Stimulated activated CD4-positive, alpha-beta T cell treated with anti-CD3 and anti-CD28 coated beads, Interleukin-15, amount 100 ng/mL, for 48 hours (primary cell): ENCODE measurements at places on chromosomes 1 and 21.

DNA sequence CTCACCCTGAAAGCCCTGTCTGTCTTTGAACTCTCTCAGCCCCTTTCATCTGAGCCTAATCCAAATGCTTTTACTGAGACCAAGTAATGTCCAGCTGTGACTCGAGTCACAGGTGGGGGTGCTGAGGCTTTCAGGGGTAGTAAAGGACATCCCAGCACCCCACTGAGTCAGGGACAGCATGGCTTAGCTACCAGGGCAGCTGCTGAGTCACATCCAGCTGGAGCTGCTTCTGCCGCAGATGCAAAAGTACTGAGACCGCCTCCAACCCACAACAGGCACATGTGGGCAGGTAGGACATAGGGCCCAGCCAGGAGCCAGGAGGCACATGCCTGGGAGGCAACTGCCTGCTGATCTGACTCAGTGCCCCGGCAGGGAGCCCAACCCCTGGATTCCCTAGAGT is 6.7 kb upstream of the VSIG8 start:
- DNase-seq, result peak; percentile 3

GRCh38 chr1:22518379-22518778 is 44.9 kb upstream of the EPHA8 start:
- DNase-seq, result no peak

DNA sequence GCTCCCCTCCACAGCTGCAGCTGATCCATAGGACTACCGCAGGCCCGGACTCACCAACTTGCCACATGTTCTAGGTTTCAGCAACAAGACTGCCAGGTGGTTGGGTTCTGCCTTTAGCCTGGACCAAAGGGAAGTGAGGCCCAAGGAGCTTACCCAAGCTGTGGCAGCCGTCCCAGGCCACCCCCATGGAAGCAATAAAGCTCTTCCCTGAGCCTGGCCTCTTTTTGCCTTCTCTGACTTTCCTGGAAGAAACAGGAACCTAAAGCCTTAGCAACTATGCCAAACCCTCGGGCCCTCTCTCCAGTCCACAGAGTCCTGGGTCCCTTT is 2.7 kb upstream of the ARTN start:
- no peak for DNase-seq

DNA sequence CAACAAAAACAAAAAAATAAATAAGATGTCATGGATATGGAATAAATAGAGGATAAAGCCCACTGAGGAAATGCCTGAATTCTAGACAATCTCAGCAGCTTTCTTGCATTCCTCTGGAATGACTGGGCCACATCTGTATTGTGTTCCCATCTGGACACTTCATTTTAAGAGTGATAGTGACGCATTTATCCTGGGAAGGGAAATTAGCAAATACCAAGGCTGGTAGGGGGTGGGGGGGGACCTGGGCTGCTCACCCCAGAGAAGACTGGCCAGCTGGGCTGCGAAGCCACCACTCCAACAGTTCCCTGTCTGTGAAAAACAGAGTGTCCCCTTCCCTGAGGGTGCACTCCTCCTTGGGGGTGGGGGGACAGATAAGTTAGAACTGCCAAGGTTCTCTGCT is 106.3 kb downstream of the HIVEP3 start:
- DNase-seq, result no peak

GRCh38 chr1:74790453-74790852 is 57.5 kb downstream of the TYW3 start:
- DNase-seq, result no peak

DNA sequence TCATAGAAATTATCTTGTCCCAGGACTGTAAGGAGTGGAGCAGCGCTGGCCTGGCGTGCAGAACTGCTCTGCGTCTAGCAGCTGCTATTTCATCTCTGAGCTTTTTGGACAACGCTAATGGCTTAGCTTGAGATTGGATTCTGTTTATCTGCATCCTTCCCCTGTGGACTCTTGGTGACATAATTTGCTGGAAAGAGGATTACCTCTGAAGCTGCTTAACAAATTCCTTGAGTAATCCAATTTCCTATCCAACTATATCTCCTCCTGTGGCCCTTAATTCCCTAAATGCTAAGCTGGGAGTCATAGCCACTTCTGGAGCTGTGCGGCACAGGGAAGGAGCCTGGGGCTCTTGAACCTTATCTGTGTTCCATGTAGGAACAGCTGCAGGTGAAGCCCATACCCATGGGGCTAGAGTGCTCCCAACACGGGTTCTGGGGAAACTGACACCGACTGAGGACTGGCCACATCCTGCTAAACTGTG is 43.2 kb downstream of the IL6R start:
- DNase-seq, result no peak

GRCh38 chr1:159000625-159001024 is 9.1 kb upstream of the IFI16 start:
- no peak for DNase-seq

GRCh38 chr1:156859523-156860112 is 701 bp upstream of the INSRR start:
- DNase-seq, result no peak
